ENCODE measurements at places on chromosomes 11 and 22.

GRCh38 chr11:33713151-33713855 lies 12.7 kb upstream of the C11orf91 start:
- no peak for DNase-seq

GRCh38 chr22:23536821-23537345 lies 43.2 kb downstream of the IGLL1 start:
- no peak for DNase-seq

GRCh38 chr11:134956450-134957210 lies 544.6 kb upstream of the B3GAT1 start:
- DNase-seq = no peak

DNA sequence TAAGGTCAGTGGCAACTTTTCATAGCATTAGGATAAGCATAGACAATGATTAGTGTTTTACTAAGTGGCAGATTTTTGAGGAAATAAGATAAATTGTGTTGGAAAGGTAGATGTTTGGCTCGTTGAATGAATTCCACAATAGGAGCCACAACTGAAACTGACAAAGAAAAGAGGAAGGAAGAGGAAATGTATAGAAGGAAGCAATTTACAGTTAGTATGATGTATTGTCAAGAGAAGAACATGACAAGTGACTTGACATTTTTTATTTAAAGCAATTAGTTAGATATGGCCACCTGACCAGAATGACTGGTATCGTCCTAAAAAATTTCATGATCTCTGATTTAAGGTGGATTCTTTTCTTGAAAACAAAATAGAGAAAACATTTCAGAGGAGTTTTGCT lies 3.1 kb upstream of the RAG2 start:
- DNase-seq = no peak

- DNase-seq = no peak
These were observed 21.6 kb downstream of the MAFF start for GRCh38 chr22:38223289-38223960.

- DNase-seq = no peak
These were observed 10.8 kb downstream of the LARGE2 start for GRCh38 chr11:45933131-45933831.

DNA sequence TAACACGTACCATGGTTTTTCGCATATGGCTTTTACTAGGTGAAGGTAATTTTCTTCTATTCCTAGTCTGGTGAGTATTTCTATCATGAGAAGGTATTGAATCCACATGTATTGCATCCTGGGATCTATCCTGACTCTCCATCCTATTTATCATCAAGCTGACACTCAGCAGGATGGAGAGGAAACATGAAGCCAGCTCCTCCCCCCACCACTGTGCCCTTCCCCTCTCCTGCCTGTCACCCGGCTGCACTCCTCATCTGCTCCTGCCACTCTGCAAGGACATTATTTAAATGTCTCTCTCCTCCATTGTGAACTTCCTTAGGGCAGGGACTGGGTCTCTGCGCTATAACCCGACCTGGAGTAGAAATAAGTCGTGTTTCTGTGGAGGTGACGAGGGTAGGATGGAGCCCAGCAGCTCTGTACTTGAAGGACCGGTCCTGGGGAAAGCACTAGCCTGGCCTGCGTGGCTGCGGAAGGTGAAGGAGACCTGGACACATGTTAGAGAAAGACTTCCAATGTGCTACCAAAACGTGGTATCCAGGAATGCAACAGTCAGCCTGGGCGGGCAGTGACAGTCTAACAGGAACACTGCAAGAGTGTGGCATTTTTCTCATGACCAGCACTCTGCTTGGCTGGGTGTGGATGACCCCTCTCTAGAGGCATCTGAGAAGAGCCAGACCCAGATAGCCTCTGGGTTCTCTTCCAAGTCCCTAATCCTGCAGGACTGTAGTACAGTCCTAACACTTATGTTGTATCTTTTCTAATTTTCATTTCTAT lies 111.2 kb downstream of the MICAL3 start:
- no peak for DNase-seq

GRCh38 chr11:121589946-121590537 lies 137.3 kb upstream of the SORL1-AS1 start:
- DNase-seq = no peak

GRCh38 chr11:33674035-33674814 lies 26.4 kb downstream of the C11orf91 start:
- no peak for DNase-seq

DNA sequence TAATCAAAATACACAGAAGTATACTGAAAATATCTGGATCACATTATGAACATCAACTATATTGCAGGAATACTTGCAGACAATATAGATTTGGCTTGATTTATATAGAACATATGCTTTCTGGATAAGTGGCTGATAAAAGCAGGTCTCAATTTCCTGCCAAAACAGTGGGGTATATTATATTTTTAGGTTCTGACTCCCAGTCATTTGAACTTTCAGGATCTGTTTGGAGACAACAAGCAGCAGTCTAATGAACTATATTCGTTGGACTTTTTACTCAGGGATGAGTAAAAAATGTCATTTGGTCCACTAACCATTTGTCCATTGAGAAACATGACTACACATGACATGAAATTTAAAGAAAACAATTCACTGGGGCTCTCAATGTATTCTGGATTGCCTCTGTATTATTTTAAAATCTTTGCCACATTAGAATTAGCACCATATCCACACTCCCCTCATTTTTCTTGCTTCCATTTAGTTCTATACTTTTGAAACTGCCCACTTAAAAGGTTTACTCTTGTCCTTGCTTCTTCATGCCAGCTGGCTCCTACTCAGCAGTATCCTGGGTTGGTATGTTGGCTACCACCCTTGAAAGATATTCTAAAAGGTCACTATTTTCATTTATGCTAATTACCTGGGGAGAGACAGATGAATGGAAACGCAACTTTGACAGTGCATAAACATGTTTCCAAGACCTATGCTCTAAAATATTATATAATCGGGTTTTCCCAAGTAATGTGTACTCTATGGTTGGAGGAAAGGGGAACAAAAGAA lies 153.0 kb downstream of the APOL5 start:
- DNase-seq = no peak

DNA sequence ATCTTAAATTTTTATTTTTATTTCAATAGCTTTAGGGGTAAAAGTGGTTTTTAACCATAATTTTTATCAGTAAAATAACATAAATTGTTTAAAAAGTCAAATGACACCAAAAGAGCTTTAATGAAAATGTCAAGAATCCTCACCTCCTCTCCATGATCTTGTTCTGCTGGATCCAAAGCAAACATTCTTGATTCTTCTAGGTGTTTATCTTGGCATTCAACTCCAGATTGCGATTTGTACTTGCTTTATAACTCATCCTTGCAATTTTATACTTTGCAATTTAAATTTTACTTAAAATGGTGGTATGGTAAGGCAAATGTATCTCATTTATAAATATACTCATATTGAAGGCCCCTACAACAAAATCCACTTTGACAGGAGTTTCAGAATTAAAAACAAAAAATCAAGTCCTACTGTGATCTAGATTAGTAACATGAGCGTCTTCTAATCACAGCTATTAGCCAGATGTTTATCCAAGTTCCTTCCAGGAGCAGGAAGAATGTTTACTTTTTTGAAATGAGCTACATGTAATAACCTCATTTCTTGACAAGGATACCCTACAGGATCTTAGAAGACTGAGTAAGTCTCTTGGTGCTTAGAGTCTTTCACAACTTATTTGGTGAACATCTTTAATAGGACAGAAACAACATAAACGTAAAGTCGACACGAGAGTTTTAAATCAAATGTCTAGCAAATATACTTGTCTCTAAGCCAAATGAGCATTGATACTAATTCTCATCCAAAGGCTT lies 72.4 kb upstream of the CARD18 start:
- no peak for DNase-seq

Data from activated gamma-delta T cell (primary cell).